ENCODE measurements at places on chromosomes 1 and 21.

DNA sequence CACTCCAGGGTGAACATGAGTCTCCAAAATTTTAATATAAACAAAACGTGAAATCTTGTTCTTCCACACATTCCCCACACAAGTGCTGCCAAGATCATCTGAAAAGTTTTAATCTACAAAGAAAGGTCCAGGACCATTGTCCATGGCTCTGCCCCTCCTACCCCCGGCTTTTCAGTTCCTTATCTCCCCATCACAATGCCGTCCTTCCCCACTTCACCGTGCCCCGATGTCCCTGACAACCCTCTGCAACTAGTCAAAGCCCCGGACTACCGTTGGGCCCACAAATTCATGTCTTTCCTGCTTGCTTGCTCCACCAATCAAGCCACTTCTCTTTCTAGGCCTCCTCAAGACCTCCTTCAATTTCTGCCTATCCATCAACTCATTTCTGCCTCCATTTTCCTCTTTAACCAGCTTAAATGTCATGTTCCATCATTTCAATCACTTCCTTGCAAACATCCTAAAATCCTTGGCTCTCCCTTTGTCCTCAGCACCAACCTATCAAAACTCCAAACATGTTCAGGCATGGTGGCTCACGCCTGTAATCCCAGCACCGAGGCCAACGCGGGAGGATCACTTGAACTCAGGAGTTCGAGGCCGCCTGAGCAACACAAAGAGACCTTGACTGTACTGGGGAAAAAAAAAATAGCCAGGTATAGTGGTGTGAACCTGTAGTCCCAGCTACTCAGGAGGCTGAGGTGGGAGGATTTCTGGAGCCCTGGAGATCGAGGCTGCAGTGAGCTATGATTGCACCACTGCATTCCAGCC, 14.0 kb upstream of the BMP8B start:
- DNase-seq, result no peak

DNA sequence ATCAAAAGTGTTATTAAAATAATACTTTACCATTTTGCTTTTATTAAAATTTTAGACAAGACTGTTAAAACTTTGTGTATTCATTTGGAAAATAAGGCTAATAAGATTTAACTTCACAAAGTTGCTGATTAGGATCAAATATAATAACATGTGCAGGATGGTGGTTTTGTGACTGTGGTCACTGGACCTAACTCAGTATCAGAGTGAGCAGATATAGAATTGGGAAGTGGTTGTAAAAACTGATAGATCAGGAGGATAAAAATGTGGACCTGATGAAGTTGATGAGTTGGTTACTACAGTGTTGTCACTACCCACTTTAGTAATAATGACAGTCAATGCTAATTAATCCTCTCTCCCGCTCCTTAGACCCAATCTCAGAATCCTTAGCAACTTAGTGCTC, 186.4 kb downstream of the AKT3 start:
- no peak for DNase-seq

DNA sequence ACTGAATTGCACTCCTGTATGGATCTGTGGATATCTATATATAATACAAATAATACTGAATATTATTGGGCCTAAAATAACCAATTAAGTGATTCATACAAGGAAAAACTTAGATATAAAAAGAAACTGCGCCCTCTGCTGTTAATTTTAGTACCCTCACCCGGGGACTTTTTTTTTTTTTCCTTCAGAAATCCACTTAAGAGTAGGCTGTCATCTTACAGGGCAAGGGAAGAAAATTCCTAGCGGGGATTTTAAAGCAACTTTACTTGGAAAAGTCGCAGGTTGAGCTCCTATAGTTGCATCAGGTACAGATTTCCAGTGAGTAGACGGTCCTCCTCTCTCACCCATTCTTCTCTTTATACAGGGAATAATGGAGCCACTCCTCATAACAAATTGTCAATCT, 1.3 kb downstream of the NTNG1 start:
- DNase-seq, result no peak

GRCh38 chr1:8687538-8687937, 129.9 kb downstream of the RERE start:
- no peak for DNase-seq

DNA sequence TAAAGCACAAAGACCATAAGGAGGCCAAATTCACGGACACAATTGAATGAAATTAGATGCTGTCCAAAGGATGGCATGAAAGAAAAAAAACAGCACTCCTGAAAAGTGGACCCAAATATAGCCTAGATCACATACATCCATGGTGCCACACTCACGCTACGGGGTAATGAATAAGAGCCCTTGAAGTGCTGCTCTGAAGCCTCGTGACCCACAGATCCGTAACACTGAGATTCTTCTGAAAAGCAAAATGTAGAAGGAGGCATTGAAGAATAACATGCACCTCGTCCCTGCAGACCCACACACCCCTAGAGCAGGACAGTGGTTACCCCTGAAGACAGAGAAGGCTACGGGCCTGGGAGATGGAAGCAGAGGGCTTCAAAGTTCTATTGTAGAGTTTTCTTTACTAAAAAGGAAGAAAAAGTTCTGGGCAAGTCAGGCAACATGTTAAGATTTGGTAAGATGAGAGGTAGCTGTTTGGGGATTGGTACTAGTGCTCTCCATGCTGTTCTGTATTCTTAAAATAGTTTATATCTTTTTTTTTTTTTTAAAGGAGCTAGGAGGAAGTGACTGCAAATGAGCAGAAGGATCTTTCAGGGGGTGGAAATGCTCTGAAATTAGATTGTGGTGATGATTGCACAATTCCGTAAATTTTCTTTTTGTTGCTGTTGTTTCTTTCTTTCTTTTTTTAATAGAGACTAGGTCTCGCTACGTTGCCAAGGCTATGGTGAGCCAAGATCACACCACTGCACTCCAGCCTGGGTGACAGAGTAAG, 4.1 kb upstream of the ITGB2 start:
- no peak for DNase-seq

DNA sequence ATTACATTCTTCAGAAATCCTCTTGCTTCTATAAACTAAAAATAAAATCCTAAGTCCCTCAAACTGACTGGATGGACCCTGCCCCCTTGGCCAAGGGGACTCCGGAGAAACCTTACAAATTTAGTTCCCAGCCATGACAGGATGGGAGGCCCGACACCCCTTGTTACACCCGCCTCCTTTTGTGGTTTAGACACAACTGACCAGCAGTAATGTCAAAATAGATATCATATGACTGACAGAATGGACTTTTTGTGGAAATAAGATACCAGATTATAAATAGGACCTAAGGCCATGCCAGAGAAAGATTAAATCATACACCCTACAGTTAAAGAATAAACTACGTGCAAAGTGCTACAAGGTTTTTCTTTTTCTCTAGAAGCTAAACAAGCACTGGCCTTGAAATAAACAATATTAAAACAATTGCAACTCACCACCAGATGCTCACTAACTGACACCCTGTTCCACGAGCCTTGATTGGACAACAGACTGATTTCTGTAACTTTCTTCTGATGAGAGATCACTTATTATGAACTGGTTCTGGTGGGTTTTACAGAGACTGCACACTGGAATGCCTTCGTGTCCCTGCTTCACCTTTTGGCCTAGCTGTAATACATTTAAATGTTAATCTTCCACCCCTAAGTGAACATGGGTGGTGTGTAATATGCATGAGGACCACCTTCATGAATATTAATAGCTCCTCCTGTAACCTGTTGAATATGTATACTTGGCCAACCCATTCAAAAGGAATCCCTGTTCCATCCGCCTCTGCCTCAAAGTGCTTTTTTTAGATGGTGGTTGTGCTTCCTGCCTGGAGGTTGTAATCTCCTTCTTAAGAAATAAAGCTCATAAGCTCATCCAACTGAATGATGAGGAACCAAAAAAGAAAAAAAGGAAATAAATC, 99.6 kb downstream of the ODF2L start:
- no peak for DNase-seq

DNA sequence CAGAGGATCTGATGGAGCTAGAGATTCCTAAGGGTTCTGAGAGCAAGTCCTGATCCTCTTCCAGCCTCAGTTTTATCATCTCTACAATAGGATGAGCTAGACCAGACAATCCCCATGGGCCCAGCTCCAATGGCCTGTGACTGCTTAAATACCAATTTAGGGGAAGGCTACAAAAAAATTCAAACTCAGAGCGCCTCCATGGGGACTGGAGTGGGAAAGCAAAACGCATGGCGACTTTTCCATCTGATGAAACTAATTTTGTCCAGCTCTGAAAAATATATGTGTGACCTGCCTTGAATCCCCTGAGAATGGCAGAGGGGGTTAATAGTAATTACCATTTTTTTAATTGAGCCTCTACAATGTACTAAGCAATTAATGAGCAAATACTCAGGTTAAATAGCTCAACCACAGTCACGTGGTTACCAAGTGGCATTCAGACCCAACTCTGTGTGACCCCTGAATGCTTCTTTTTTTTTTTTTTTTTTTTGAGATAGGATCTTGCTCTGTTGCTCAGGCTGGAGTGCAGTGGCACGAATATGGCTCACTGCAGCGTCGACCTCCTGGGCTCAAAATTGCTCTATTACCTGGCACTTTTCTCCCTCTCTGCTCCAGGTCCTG, 8.4 kb downstream of the EXTL1 start:
- DNase-seq, result no peak

GRCh38 chr1:112342558-112342957, 53.5 kb upstream of the CTTNBP2NL start:
- DNase-seq, result no peak

GRCh38 chr1:113793878-113794834, 18.1 kb downstream of the RSBN1 start:
- no peak for DNase-seq

DNA sequence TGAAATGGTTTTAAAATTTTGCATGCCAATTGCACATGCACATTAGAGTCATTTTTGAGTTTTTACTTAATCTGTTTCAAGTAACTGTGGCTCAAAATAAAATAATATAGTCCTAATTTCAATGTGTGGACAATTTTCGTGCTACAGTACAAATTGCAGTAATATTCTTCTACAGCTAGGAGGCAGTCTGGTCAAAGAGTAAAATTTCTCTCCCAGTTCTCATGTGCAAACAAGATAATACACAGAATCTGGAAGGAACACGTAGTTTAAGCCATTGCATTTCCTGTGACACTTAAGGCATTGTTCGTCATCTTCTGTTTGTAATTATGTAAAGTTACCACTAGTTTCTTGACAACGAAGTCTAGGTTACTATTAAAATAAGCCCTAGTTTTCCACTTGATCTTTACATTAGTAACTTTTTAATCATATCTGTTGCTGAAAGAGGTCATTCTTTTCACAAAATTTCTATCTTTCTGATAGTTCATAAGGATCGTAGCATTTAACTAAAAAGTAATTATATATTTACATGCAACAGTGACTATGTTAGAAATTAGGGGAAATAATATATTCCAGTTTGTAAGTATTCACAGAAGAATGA, 28.9 kb downstream of the ODR4 start:
- DNase-seq, result no peak

- no peak for DNase-seq
Measured at GRCh38 chr1:173469656-173470055, 7.5 kb upstream of the PRDX6 start.

DNA sequence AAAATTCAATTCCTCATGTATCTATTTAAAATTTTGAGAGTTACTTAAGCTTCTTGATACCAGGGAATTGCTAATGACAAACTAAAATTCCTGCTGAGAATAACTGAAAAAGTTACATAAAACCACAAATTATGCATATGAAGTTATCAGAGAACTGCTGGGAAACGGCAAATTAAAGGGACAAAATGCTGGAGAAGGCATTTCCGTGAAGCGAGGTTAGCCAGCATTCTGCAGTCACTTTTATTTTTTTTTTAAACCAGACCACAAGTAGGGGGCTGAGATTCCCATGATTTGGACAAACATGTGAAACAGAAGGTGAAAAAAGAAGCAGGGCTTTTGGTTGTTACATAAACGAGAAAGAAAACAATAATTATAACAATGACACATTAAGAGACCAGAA, 737.6 kb upstream of the CHRM3 start:
- DNase-seq, result no peak

- DNase-seq, result no peak
Measured at GRCh38 chr1:111618081-111618480, 1.5 kb upstream of the RAP1A start.

DNA sequence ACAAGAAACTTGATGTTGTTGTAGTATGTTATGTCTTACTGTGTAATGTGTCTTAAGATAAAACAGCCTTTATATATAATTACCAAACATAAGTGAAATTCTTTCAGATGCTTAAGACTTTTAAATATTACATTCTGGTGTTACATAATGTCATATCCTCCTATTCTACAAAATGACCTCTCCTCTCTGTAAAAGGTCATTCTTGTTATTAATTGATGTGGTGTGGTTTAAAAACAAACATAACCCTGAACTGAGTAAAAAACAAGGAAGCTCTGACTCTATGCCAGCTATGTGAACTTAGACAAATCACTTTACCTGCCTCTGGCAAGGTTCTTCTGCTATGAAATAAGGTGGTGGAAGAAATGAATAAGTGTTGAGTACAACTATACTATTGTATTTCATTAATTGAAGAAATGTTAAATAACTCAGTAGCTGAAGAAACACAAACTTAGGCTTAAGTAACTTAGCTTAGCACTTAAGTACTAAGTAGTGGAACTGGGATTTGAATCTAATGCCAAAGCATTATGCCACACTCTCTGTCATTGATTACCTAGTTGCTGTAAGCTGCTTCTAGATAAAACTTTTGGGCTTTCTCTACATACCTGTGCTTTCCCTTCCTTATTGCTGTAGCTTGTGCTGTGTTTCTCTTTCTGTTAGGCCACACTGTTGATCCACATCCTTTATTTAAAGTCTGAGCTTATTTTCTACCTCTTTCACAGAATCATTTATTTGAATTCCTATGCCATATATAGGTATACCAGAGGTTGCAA, 859 bp upstream of the ANGPTL1 start:
- DNase-seq, result no peak

- no peak for DNase-seq
Measured at GRCh38 chr1:100582943-100583342, 45.0 kb downstream of the GPR88 start.
